ENCODE measurements at places on chromosomes 12 and 14. TPM values are rescaled to one million over a fixed set of nuclear protein-coding genes. Genes with fewer than 3 reads are reported as not detected.
A peak's percentile ranks its signal among the peaks of the same experiment; 100 is the strongest.

KLRC1 gene
- not detected for total RNA-seq

- no peak for DNase-seq
Observed at GRCh38 chr12:34302131-34302885, 280.0 kb downstream of the ALG10 start.

DNA sequence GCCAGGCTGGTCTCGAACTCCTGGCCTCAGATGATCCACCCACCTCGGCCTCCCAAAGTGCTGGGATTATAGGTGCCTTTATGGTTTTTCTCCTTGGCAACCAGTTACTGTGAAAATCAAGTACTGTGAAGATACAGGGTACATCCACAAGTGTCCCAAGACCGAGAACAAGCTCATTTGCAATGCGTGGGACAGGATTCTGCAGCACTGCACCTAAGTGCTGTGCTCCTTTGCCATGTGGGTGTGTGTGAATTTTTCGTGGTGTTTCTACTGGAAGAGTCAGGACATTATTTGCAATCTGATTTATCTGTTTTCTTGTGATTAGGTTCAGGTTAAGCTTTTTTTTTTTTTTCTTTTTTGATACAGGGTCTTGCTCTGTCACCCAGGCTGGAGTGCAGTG lies 7.1 kb upstream of the C14orf93 start:
- DNase-seq = no peak

GRCh38 chr12:108565976-108566375 lies 3.6 kb downstream of the ISCU start:
- peak; percentile 84 for DNase-seq

DNA sequence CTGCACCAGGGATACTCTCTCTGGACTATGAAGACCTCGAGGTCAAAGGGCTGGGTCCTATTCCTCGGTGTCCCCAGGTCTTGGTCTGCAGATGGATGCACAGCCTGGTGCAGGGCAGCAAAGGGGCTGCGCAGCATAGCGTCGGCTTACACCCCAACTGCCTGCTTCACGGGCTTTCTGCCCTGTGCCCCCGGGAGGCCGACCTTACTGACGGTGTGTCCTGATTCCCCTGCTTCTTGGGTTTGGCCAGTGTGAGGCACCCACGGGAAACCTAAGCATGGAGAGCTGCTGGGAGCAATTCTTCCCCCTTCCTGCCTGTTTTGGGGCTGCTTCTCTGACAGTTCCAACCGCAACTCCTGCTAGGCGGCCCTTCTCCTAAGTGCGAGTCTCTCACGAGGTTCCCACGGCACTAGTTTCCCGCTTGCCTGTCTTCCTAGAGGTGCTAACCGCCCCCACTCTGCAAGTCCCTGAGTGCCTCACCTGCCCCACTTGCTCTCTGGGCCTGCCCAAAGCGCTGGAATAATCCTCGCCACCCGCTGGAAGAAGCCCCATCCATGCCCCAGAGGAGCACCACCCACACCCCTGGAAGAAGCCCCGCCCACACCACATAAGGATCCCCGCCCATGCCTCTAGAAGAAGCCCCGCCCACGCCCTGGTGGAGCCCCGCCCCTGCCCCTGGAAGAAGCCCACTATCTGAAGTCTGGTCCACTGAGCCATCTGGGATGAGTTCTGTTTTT lies 54.0 kb downstream of the PRIMA1 start:
- no peak for DNase-seq

- no peak for DNase-seq
Observed at GRCh38 chr14:30267141-30267540, 291.8 kb upstream of the G2E3 start.

DNA sequence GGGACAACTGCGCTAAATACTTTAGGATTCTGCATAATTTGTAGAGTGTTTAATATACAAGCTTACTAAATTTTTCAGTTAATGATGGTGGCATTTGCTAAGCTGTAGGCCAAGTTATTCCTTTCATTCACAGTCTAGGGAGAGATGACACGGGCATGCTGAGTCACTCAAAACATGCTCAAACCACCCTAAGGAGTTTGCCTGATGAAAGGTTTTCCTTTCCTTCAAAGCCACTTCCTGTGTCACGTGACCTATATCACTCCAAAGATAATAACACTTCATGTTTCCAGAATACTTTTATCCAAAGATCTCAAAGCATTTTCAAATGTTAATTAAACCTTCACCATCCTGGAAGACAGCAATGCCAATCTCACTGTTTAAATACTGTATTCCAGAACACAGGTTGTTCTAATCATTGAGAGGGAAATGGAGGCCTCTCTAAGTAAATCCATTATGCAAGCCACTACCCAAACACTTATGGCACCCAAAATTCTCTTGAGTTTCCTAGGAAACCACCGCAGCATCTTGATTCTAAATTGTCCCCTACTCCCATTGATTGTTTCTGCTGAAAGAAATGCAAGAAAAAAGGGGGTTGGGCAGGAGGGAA lies 207.0 kb upstream of the CDKN3 start:
- DNase-seq = no peak

DNA sequence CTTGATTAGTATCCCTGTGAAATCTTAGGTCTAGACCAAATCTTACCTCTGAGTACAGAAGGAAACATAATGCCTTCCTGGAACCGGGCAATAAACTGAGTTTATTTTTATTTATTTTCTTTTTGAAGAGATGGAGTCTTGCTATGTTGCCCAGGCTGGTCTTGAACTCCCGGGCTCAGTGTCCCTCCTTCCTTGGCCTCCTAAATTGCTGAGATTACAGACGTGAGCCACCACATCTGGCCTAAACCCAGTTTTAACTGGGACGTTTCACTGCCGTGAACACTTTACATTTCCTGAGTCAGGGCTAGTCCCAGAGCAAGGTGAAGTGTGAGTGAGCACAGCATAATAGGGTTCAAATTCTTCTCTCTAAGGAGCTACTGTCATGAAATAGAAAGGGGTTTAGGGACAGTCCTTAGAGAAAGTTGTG lies 671 bp downstream of the GUCY2C start:
- DNase-seq = peak; percentile 27

DNA sequence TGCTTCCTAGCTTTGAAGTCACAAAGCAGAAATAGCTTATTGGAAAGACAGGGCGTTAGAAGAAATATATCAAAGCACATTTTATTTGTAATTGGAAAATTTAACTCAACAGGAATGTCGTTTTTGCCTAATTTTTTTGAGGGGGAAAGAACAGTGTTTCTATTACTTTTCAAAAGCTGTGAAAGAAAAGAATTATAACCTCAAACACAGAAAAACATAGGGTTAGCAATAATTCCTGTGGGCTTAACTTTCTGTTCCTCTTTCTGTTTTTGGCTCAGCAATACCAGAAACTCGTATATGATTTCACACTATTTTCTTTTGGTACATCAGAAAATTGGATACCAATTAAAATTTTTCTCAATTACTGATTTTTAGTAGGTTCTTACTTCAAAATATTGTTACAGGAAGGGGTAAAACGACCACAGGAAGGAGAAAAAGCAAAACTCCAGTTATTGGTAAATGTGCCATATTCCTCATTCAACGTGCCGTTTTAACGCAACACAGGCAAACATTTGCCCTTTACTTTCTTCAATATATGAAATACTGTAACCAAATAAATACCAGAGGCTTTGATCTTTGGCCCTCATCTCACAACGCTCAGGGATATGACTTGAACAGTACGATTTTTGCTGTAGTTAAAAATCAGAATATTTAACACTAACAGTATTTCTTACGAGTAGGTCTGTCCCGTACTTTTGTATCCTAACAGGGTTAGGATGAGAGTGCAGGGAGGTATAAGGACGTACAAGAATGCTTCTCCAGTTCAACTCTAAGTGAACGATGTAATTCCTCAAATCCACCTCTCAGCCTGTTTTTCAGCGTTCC lies 1.3 kb upstream of the RNU6-7 start:
- DNase-seq = no peak

SLC17A8 gene
- total RNA-seq = 21.8 TPM

DNA sequence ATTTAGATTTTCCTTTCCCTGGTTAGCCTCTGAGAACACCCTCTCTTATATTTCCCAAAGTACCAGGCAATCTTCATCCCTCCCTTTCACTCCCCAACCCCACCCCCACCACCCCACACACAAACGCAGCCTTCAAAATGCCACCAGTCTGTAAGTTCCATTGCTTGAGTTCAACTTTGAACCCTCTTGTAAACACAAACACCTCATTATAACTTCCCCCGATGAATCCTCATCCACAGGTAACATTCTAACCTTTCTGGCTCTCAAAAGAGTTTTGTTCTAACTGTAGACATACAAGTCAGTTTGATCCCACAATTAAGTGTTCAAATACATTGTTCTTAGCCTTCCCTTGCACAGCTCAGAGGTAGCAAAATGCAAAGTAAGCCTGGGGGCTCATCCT lies 199.4 kb upstream of the FOXN3 start:
- no peak for DNase-seq

- DNase-seq = no peak
Observed at GRCh38 chr12:104910196-104910840, 47.8 kb downstream of the SLC41A2 start.

Data from transverse colon (tissue), 4 donors.